ENCODE measurements at places on chromosomes 1 and 21. TPM values are rescaled to one million over a fixed set of nuclear protein-coding genes. Genes with fewer than 3 reads are reported as not detected.

Gene PDZK1IP1
- not detected for total RNA-seq

Gene GIPC2
- 0.04 TPM for total RNA-seq

Gene SFT2D2
- 20.3 TPM for total RNA-seq

Gene LCE1F
- not detected for total RNA-seq

Gene KIFAP3
- total RNA-seq: 8.1 TPM

Gene ADAM30
- total RNA-seq: not detected

Gene S100B
- total RNA-seq: not detected

Gene VWA5B1
- total RNA-seq: not detected

Gene CD1D
- total RNA-seq: 7.2 TPM

Gene RXRG
- not detected for total RNA-seq

GRCh38 chr1:29166291-29166878, 15.3 kb downstream of the SRSF4 start:
- no peak overlapping the region for H3K27ac ChIP-seq
- H3K4me1 ChIP-seq: peaks cover 10% of the 10 kb centered on the region
- no peaks in the 10 kb centered on the region for H3K27me3 ChIP-seq
- no peak overlapping the region for H3K4me3 ChIP-seq

DNA sequence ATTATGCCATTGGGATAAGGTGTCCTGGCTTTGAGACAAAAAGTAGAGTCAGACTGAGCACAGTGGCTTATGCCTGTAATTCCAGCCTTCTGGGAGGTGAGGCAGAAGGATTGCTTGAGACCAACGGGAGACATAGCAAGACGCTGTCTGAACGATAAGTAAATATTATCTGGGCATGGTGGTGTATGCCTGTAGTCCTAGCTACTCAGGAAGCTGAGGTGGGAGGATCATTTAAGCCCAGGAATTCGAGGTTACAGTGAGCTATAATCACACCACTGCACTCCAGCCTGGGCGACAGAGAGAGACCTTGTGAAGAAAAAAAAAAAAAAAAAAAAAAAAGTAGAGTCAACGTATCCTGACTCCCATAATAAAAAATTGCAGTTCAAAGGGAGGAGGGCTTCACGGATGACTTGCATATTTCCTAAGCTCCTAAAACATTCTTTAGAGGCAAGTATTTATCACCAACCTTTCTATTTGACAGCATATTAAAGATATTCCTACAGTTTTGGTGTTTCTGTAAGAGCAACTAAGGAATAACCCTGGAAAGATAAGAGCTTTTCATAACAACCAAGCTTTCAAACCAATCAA, 141.2 kb downstream of the SLC44A5 start:
- 0 out of 2 replicates have a peak, but pooled peaks cover 2% of the 10 kb centered on the region for H3K27me3 ChIP-seq
- H3K4me1 ChIP-seq: no peaks in the 10 kb centered on the region
- DNase-seq: no peak
- H3K36me3 ChIP-seq: no peaks in the 10 kb centered on the region
- no peak overlapping the region for H3K4me3 ChIP-seq

- H3K4me1 ChIP-seq: no peaks in the 10 kb centered on the region
- H3K4me3 ChIP-seq: no peak overlapping the region
- H3K27ac ChIP-seq: no peak overlapping the region
- no peaks in the 10 kb centered on the region for H3K36me3 ChIP-seq
These were observed 116.6 kb upstream of the SYT6 start for GRCh38 chr1:114270282-114270681.

GRCh38 chr21:41970106-41970391, 16.2 kb upstream of the C2CD2 start:
- peaks cover 8% of the 10 kb centered on the region for H3K4me1 ChIP-seq
- no peak for DNase-seq
- H3K27me3 ChIP-seq: no peaks in the 10 kb centered on the region

GRCh38 chr1:55860798-55861519, 645.8 kb upstream of the USP24 start:
- no peak overlapping the region for H3K27ac ChIP-seq
- H3K27me3 ChIP-seq: no peaks in the 10 kb centered on the region
- no peak overlapping the region for H3K4me3 ChIP-seq
- H3K36me3 ChIP-seq: no peaks in the 10 kb centered on the region
- H3K4me1 ChIP-seq: no peaks in the 10 kb centered on the region

DNA sequence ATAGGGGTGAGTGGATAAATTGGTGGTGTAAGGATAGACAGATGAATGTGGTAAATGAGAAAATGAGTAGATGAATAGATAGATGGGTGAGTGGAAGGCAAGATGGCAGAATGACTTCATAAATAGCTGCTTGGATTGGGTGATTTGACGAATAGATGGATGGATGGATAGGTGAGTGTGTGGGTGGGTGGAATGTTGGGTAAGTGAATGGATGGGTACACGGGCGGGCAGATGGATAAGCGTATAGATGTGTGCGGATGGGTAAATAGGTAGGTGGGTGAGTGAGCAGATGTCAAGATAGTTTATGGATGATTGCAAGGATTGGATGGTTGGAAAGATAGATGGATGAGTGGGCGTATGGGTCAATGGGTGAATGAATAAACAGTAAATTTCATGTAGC, 59.3 kb downstream of the EPHB2 start:
- no peak for DNase-seq
- H3K27me3 ChIP-seq: no peaks in the 10 kb centered on the region
- H3K4me1 ChIP-seq: peaks cover 3% of the 10 kb centered on the region
- H3K4me3 ChIP-seq: no peak overlapping the region
- no peaks in the 10 kb centered on the region for H3K36me3 ChIP-seq

- no peak for DNase-seq
- H3K4me3 ChIP-seq: no peak overlapping the region
These were observed 69.4 kb downstream of the GPATCH2 start for GRCh38 chr1:217561446-217561845.

DNA sequence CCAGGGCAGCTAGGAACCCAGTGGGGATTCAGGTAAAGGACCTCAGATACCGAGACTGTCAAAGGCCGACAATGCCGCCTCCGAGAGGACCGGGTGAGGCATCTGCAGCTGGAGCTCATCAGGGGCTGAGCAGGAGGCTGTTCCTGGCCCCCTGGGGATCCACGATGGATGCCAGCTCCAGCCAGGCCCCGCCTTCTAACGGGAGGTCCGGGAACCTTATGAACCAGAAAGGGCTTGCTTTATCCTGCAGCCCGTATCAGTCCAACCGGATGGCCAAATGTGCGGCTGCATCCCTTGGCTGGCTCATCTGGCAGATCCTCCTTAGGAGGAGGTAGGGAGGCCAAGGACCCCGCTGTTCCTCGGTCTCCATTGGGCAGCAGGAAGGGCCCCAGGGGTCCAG, 32.0 kb downstream of the SLC45A1 start:
- no peak overlapping the region for H3K27ac ChIP-seq
- H3K27me3 ChIP-seq: no peaks in the 10 kb centered on the region
- no peak for DNase-seq
- no peaks in the 10 kb centered on the region for H3K4me1 ChIP-seq

- H3K4me3 ChIP-seq: no peak overlapping the region
- H3K27me3 ChIP-seq: no peaks in the 10 kb centered on the region
- H3K4me1 ChIP-seq: no peaks in the 10 kb centered on the region
- DNase-seq: no peak
- no peaks in the 10 kb centered on the region for H3K36me3 ChIP-seq
- H3K27ac ChIP-seq: no peak overlapping the region
These were observed 73.9 kb upstream of the ANGPTL1 start for GRCh38 chr1:178944729-178945128.

- no peaks in the 10 kb centered on the region for H3K4me1 ChIP-seq
- no peak overlapping the region for H3K4me3 ChIP-seq
- no peak for DNase-seq
- H3K36me3 ChIP-seq: no peaks in the 10 kb centered on the region
- no peaks in the 10 kb centered on the region for H3K27me3 ChIP-seq
- H3K27ac ChIP-seq: no peak overlapping the region
These were observed 51.8 kb upstream of the CASZ1 start for GRCh38 chr1:10848109-10848684.

GRCh38 chr21:36478941-36479340, 981 bp downstream of the CLDN14 start:
- no peaks in the 10 kb centered on the region for H3K4me1 ChIP-seq
- no peak overlapping the region for H3K4me3 ChIP-seq
- H3K36me3 ChIP-seq: no peaks in the 10 kb centered on the region
- no peaks in the 10 kb centered on the region for H3K27me3 ChIP-seq
- DNase-seq: no peak

DNA sequence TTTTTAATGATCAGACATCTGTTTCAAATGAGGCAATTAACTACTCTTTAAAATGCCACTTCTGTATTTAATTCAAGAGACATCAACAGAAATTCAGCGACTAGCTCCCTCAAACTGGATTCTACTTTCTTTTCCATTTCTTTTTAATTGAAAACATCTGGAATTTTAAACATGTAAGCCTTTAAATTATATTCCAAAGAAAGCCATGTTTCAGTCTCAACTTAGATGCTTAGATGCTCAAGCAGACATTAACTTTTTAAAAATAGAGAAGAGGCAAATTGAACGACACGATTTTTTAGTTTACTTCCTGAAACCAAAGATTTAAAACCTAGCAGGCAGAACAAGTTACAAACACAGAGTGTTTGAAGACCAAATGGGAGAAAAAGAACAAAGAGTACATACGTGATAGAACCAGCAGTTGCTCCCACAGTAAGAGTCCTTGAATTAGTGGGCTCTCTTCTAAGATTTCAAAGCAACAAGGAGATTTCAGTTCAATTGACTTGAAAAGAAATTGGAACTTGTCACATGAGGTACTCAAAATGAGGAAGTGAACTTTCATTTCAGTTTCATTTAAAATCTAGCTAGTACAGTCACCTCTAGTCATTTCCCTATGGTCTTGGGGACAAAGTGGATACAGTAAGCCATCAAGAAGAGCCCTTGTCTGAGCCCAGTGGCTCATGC, at the start of gene CTSS:
Gene CTSS, minus strand, starts transcription at position 483 of the 681 bp plus-strand sequence. CDS start 1,015 bp downstream, outside the sequence.
- peaks cover 53% of the 10 kb centered on the region for H3K4me1 ChIP-seq
- H3K27ac ChIP-seq: peak within 1 kb of the TSS; percentile 92
- H3K27me3 ChIP-seq: no peaks in the 10 kb centered on the region
- peak within 1 kb of the TSS; percentile 70 for H3K4me3 ChIP-seq
- H3K36me3 ChIP-seq: peaks cover 35% of the 10 kb centered on the region

DNA sequence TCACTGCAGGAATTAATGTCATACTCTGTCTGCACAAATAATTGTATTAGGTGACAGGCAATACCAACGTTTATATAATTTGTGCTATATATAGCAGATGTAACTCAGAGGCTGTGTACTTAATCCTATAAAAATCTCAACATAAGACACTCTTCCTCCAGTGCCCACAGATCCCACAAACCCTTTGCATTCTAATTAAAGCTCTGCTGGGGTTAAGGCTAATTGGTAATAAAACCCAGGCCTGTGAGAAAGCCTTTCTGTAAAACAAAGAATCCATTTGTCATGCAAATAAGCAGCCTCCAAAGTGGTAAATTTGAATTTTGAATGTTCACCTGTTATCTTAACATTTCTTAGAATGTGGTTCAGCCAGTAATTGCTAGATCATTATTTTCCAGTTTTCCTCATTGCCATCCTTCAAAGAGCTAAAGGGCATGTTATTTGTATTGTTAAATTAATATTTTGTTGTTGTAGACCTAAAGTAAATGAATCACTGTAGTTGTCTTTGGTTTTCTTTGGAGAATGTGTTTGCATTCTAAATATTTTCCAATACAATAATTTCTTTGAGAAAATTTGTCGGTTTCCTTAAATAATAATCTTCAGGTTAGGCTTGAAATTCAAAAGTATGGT, 46.3 kb upstream of the PRDX6 start:
- H3K27me3 ChIP-seq: no peaks in the 10 kb centered on the region
- peak overlapping the region; percentile 40 for H3K4me3 ChIP-seq
- DNase-seq: no peak
- peaks cover 33% of the 10 kb centered on the region for H3K4me1 ChIP-seq
- no peaks in the 10 kb centered on the region for H3K36me3 ChIP-seq

DNA sequence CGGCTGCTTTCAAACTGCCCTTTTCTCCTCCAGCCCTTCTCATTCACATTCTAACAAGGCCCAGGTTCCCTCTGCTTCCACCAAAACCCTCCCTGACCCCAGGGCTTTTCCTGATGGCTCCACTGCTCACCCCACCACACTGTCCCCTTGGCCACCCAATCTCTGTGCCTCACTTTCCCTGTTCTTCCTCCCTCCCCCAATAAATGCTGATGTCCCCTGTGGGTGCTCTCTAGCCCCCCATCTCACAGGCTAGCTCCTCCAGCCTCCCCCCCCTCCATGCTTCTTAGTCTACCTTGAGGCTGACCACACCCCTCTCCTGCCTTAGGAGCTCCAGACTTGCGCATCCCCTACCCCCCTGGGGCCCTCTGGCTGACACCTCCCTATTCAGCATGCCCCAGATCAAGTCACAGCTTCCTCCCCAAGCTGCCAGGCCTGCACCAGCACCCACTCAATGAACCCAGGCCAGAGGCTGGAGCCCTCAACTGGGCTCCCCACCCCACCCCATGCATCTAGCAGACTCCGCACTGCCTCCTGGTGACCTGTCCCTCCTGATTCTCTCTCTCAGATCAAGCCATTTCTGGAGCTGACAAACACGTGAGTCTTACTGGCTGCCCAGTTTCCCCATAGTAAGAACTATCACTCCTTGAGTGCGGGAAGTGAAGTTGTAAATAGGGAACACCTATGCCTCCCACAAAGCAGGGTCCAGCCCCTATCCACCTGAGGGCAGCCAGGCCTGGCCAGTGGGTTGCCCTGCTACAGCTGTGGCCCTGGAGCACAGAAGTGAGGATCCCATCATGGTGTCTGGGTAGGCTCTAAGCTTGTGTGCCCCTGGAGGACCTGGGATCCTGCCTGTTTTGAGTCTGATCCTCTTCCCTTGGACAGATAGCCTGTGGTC, 117.9 kb downstream of the DMRTB1 start:
- no peak overlapping the region for H3K27ac ChIP-seq
- DNase-seq: peak; percentile 47

- H3K27ac ChIP-seq: no peak overlapping the region
- DNase-seq: no peak
- H3K4me1 ChIP-seq: no peaks in the 10 kb centered on the region
- H3K4me3 ChIP-seq: no peak overlapping the region
These were observed 12.2 kb downstream of the HLX start for GRCh38 chr1:220891224-220892085.

GRCh38 chr1:214719207-214719606, 116.2 kb downstream of the CENPF start:
- peak overlapping the region; percentile 99 for H3K27ac ChIP-seq
- H3K27me3 ChIP-seq: no peaks in the 10 kb centered on the region
- DNase-seq: peak; percentile 85
- no peaks in the 10 kb centered on the region for H3K36me3 ChIP-seq

DNA sequence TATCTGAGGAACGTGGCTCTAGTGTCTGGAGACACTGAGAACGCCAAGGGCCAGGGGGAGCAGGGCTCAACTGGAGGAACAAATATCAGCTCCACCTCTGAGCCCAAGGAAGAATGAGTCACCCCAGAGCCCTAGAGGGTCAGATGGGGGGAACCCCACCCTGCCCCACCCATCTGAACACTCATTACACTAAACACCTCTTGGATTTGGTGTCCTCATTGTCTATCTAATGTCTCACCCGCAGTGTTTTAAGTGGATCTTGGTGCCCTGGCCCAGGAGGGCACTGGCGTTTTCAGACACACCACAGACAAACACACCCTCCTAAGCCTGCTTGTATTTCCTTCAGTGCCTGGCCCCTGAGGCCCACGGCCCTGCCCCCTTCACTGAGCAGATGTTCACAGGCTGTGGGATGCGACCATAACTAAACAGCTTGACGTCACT, 2.2 kb upstream of the FALEC start:
- no peaks in the 10 kb centered on the region for H3K27me3 ChIP-seq
- DNase-seq: no peak
- H3K27ac ChIP-seq: no peak overlapping the region
- H3K4me1 ChIP-seq: peaks cover 41% of the 10 kb centered on the region
- H3K4me3 ChIP-seq: no peak overlapping the region
- no peaks in the 10 kb centered on the region for H3K36me3 ChIP-seq

- H3K36me3 ChIP-seq: no peaks in the 10 kb centered on the region
- H3K4me3 ChIP-seq: no peak overlapping the region
- DNase-seq: peak; percentile 70
- peaks cover 8% of the 10 kb centered on the region for H3K4me1 ChIP-seq
- H3K27me3 ChIP-seq: no peaks in the 10 kb centered on the region
- H3K27ac ChIP-seq: no peak overlapping the region
These were observed 5.0 kb downstream of the PRELP start for GRCh38 chr1:203480525-203481084.

All from Karpas-422 (cell line).